ENCODE measurements at places on chromosomes 16 and 17. TPM values are rescaled to one million over a fixed set of nuclear protein-coding genes. Genes with fewer than 3 reads are reported as not detected.

Gene EIF3C
- 470 TPM for total RNA-seq

Gene CHTF8
- 185 TPM for total RNA-seq

Gene GP2
- total RNA-seq, result not detected

Gene TEX14
- 0.84 TPM for total RNA-seq

Gene PPP1R1B
- total RNA-seq, result not detected

Gene NUDT21
- 304 TPM for total RNA-seq

DNA sequence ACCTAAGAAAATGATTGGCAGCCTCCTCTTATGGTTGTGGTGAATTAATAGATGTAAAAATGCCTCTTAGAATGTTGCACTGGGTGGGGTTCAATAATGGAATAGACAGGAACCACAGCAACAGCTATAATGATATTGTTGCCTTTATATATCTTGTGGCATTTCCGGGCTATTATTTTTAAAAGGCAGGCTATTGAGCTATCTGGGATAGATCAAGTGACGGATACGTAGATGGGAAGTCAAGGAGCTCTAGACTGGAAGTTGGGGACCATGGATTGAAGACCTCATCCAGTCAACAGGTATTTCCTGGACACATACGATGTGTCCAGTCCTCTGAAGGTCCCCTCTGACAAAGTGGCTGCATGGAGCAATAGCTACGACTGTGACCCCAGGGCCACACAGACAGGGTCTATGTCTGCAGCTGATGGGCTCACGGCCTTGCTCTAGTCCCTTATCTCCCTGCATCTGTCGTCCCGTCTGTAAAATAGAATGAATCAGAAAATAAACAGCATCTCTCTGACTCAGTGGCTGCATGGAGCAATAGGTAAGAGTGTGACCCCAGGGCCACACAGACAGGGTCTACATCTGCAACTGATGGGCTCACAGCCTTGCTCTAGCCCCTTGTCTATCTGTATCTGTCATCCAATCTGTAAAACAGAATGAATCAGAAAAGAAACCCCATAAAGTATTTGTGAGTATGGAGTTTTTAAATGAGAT is 117.7 kb upstream of the FOXF1 start:
- H3K4me1 ChIP-seq, result no peaks in the 10 kb centered on the region
- peaks cover 6% of the 10 kb centered on the region for H3K27me3 ChIP-seq
- no peak overlapping the region for H3K27ac ChIP-seq
- H3K4me3 ChIP-seq, result no peak overlapping the region
- no peaks in the 10 kb centered on the region for H3K36me3 ChIP-seq

GRCh38 chr17:7559320-7560171 is 996 bp downstream of the TNFSF13 start:
- H3K4me1 ChIP-seq, result peaks cover 59% of the 10 kb centered on the region
- no peak overlapping the region for H3K27ac ChIP-seq
- DNase-seq, result no peak
- peak overlapping the region; percentile 92 for H3K4me3 ChIP-seq
- H3K36me3 ChIP-seq, result peaks cover 2% of the 10 kb centered on the region

- H3K4me1 ChIP-seq, result no peaks in the 10 kb centered on the region
- no peaks in the 10 kb centered on the region for H3K36me3 ChIP-seq
- DNase-seq, result no peak
- peaks cover 41% of the 10 kb centered on the region for H3K27me3 ChIP-seq
Measured at GRCh38 chr17:41061964-41062363, 2.0 kb upstream of the KRTAP2-3 start.

- H3K4me3 ChIP-seq, result no peak overlapping the region
- peaks cover under 1% of the 10 kb centered on the region for H3K4me1 ChIP-seq
- H3K27ac ChIP-seq, result no peak overlapping the region
Measured at GRCh38 chr17:9170853-9171252, 149.5 kb downstream of the NTN1 start.

GRCh38 chr17:12099412-12099811 is 78.7 kb downstream of the MAP2K4 start:
- no peak for DNase-seq
- no peaks in the 10 kb centered on the region for H3K27me3 ChIP-seq
- peaks cover 16% of the 10 kb centered on the region for H3K36me3 ChIP-seq
- peaks cover 5% of the 10 kb centered on the region for H3K4me1 ChIP-seq

- no peak for DNase-seq
- H3K27me3 ChIP-seq, result no peaks in the 10 kb centered on the region
- peaks cover 2% of the 10 kb centered on the region for H3K36me3 ChIP-seq
- no peak overlapping the region for H3K4me3 ChIP-seq
Measured at GRCh38 chr17:15496735-15497670, 29.6 kb upstream of the CDRT4 start.

- no peak overlapping the region for H3K4me3 ChIP-seq
- H3K27me3 ChIP-seq, result no peaks in the 10 kb centered on the region
- no peak overlapping the region for H3K27ac ChIP-seq
- no peaks in the 10 kb centered on the region for H3K4me1 ChIP-seq
- no peak for DNase-seq
- no peaks in the 10 kb centered on the region for H3K36me3 ChIP-seq
Measured at GRCh38 chr17:9969301-9969935, 64.3 kb upstream of the RCVRN start.

GRCh38 chr16:89537549-89537925 is 22.9 kb upstream of the RPL13 start:
- no peaks in the 10 kb centered on the region for H3K27me3 ChIP-seq
- DNase-seq, result no peak
- H3K4me1 ChIP-seq, result peaks cover 17% of the 10 kb centered on the region
- no peak overlapping the region for H3K4me3 ChIP-seq
